ENCODE measurements at places on chromosomes 1 and 21.

- peaks cover 92% of the 10 kb centered on the region for H3K27me3 ChIP-seq
- no peaks in the 10 kb centered on the region for H3K36me3 ChIP-seq
- DNase-seq, result no peak
- H3K27ac ChIP-seq, result no peak overlapping the region
- no peak overlapping the region for H3K4me3 ChIP-seq
- H3K4me1 ChIP-seq, result no peaks in the 10 kb centered on the region
Measured at GRCh38 chr1:11874258-11874562, 15.5 kb upstream of the NPPB start.

GRCh38 chr1:78619446-78619802 is 824 bp upstream of the IFI44L start:
- no peak for DNase-seq
- H3K27me3 ChIP-seq, result no peaks in the 10 kb centered on the region
- H3K4me3 ChIP-seq, result peak overlapping the region; percentile 65
- peak overlapping the region; percentile 70 for H3K27ac ChIP-seq
- peaks cover 9% of the 10 kb centered on the region for H3K36me3 ChIP-seq
- peaks cover 30% of the 10 kb centered on the region for H3K4me1 ChIP-seq

- peaks cover 21% of the 10 kb centered on the region for H3K4me1 ChIP-seq
- H3K36me3 ChIP-seq, result no peaks in the 10 kb centered on the region
- no peak for DNase-seq
- no peak overlapping the region for H3K27ac ChIP-seq
Measured at GRCh38 chr1:199302554-199302953, 663.7 kb downstream of the PTPRC start.

- DNase-seq, result no peak
- H3K4me3 ChIP-seq, result no peak overlapping the region
- no peaks in the 10 kb centered on the region for H3K4me1 ChIP-seq
Measured at GRCh38 chr1:4633346-4633745, 21.1 kb upstream of the AJAP1 start.
